ENCODE measurements at places on chromosomes 16 and 17.

DNA sequence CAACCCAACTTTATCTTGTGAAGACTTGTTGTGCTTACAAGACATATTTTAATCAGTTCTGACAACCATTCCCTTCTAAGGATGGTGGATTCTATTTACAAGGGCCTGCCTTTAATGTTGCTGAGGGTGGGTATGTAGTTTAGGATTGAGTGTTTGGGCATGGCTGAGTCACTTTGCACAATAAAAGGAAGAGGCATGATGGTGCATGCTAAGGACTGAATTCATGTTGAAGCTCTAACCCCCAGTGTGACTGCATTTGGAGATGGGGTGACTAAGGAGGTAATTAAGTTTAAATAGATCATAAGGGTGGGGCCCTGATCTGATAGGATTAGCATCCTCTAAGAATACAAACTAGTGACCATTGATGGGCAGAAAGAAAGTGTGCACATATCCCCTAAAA lies 196.1 kb upstream of the HS3ST3A1 start:
- DNase-seq: no peak

DNA sequence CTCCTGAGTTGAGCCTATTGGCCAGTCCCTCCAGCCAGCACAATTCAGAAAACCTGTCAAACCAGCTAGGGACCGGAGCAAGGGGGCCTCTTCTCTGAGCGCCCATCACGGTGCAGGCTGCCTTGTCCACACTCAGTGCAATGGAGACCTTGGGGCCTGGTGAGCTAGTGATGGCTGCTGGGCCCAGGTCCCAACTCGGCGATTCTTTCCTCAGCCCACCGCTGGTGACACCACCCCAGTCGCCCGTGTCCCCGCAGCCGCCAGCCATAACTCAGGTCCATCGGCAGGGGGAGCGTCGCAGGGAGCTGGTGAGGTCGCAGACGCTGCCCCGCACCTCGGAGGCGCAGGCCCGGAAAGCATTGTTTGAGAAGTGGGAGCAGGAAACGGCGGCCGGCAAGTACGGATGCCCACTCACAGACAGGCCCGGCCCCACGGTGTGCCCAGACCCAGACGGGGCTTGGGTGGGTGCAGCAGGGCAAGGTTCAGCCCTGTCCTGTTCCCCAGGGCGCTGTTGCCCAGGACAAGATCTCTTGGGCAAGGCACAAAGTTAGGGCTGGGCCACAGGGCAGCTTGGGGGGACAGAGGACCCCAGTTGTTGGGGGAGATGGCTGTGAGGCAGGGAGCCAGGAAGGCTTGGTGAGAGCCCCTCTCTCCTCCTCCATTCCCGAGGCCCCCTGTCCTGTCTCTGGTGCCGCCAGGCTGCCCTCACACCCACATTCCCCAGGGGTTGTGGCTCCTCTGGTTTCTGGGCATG lies 10.8 kb downstream of the SMTNL2 start:
- no peak for DNase-seq

GRCh38 chr17:17347234-17347955 lies 44.2 kb downstream of the NT5M start:
- DNase-seq: no peak

DNA sequence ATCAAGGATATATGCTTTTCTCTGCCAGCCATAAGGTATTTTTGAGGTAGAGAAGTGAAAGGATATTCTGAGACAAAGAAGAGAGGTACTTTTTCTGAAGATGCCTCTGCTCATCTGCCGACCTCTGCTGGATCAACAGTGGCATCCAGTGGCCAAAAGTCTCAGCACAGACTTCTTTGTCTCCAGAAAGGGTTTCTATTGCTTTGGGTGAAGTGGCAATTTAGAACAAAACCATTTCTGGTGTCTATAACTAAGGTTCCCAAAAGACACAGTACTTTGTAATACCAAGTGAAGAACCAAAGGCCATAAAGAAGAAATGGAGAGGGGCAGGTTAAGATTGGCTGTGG lies 155.2 kb upstream of the C17orf78 start:
- DNase-seq: no peak

- DNase-seq: no peak
Measured at GRCh38 chr16:69501956-69502745, 63.6 kb upstream of the NFAT5 start.

All from T follicular helper cell (primary cell).